ENCODE measurements at places on chromosomes 3 and 15.

DNA sequence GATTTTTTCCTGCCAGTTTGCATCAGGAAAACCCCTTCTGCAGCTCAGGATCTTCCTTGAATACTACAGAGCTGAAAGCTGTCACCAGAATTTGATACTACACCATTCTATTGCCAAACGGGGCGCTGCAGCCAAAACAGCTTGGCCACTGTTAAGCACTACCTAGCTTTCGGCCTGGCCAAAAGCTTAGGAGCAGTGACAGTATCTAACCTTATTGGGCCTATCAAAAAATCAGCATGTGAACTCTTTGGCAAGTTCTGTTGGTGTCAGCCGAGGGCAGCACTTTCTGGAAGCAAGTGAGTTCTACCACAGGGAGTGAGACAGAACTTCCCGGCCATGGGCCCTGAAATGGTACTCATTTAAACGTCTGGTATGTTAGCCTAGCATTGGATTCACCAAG, 16.1 kb upstream of the GYG1 start:
- DNase-seq: no peak

GRCh38 chr15:62999923-63000561, 42.5 kb upstream of the TPM1 start:
- DNase-seq: no peak

DNA sequence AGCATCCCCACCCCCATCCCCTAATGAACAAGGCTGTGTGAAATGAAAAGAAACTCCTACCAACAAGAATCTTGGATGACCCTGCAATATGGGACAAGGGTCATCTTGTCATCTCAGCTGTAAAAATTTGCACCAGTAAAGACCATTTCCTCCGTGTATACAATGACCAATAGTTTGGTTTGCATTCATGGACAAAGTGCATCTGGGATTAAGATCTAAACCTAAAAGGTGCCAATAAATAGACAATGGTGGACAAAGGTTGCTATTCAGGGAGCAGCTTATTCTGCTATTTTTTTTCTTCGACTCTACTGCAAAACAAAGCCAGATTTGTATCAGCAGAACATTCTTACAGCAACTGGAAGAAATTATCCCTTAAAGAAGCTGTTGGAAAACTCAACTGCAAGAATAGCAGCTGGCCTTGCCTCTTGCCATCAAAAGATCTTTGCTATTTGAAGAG, 8.0 kb downstream of the MGLL start:
- DNase-seq: no peak

- DNase-seq: no peak
Measured at GRCh38 chr3:73605412-73605811, 19.3 kb downstream of the PDZRN3 start.

GRCh38 chr3:101065962-101066361, 72.7 kb upstream of the ABI3BP start:
- no peak for DNase-seq

GRCh38 chr3:106184540-106185457, 316.0 kb upstream of the CBLB start:
- no peak for DNase-seq

DNA sequence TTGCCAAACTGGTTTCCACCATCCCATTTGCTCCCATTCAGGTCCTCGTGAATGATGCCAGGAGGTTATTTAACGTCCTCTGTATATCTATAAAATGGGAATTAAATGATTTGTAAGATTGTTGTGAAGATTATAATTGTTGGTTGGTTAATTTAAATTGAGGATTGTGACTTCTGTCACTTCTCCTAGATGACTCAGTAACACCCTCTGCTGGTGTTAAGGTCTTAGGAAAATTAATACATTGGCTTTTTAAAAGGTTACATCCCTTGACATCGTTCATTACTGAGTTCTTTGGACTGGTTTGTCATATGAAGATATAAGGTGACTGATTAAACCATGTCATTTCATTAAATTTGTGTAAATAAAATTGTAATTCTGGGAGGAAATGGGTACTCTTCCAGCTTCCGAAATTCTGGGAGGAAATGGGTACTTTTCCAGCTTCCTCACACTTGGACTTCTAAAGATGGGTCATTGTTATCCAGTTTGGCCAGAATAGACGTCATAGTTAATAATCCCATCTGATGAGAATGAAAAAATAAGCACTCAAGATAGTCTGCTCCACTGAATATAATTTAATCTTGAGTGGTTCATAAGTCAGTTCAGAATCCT, 33.3 kb upstream of the PAQR5 start:
- DNase-seq: no peak

- no peak for DNase-seq
Measured at GRCh38 chr3:152126260-152126659, 142.5 kb upstream of the MBNL1 start.

DNA sequence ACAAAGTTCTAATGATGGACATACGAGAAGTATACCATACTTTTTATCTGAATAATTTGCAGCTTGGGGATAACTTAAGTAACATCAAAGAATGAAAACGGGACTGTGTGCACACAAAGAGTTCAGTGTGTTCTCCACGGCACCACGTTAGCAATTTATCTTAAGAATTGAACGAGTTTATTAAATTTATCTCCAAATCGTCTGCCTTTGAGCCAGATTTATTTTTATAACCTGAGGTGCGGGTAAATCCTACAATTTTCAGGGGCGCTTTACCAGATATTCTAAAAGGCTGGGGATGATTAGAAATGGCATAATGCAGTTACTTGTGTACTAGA, 3.5 kb downstream of the CHD2 start:
- no peak for DNase-seq

DNA sequence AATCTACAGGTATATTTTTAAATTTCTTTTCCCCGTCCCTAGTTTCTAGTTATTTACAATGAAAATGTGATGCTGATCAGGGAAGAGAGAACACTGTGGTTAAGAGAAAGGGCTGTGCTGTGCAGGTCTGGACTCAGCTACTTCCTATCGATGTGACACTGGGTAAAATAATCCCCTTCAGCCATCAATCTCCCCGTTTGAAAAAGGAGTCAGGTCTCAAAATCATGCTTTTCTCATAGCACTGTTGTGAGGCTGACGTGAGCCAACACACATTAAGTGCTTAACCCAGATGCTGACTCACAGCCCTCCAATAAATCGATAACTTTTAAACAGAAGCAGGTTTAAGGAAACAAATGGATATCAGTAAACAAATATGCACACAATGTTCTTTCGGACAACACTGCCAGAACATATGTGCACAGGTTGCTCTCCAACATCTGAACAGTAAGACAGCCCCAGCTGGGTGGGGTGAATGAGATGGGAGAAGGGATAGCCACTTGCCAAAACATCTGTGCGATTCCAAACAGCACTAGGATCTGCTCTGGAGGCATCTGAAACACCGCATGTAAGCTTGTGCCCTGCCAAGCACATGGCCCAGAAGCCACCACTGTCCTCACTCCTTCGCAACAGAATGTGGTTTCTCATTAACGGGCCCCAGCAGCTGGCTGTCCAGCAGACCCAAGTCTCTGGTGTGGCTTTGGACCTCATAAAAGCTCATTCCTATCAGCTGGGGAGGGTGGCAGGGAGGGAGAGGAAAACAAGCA, 143.2 kb upstream of the PRICKLE2 start:
- no peak for DNase-seq

DNA sequence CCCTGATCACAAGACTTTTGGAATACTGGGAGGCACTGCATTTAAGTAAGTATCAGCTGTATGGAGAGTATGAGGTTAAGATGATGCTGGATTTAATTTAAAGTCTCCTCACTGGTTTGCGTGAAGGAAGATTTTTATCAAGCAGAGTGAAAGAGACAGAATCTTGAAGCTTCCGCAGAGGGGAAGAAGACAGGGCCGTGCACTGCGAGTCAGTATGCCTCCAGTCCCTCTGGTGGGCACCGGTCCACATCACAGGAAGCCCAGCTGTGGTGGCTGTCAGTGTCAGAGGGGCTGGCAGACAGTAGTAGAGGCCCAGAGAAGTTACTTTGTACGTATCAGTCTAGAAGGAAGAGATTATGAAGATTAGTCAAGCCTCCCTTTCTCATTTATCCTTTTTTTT, 379.0 kb upstream of the TPRG1 start:
- DNase-seq: no peak

- no peak for DNase-seq
Measured at GRCh38 chr3:64444490-64445108, 219.3 kb upstream of the PRICKLE2 start.

- no peak for DNase-seq
Measured at GRCh38 chr3:43707998-43708397, 17.3 kb downstream of the ABHD5 start.

DNA sequence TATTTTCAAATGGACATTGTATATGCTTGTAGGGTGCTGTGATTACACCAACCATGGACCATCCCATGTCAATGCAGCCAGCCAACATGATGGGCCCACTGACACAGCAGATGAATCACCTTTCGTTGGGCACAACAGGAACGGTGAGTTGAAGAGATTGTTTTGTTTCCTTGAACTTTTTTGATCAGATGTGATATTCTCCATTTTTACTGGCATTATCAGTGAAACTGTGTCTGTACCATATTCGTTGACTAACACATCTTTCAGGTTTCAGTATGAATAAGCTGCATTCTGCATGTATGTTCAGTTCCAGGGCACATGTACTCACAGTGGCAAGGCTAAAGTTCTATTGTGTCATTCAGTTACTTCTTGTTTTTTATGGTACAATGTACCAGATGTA, 655.2 kb downstream of the RBMS3 start:
- DNase-seq: no peak

GRCh38 chr3:38254872-38255271, 10.7 kb upstream of the SLC22A13 start:
- no peak for DNase-seq

DNA sequence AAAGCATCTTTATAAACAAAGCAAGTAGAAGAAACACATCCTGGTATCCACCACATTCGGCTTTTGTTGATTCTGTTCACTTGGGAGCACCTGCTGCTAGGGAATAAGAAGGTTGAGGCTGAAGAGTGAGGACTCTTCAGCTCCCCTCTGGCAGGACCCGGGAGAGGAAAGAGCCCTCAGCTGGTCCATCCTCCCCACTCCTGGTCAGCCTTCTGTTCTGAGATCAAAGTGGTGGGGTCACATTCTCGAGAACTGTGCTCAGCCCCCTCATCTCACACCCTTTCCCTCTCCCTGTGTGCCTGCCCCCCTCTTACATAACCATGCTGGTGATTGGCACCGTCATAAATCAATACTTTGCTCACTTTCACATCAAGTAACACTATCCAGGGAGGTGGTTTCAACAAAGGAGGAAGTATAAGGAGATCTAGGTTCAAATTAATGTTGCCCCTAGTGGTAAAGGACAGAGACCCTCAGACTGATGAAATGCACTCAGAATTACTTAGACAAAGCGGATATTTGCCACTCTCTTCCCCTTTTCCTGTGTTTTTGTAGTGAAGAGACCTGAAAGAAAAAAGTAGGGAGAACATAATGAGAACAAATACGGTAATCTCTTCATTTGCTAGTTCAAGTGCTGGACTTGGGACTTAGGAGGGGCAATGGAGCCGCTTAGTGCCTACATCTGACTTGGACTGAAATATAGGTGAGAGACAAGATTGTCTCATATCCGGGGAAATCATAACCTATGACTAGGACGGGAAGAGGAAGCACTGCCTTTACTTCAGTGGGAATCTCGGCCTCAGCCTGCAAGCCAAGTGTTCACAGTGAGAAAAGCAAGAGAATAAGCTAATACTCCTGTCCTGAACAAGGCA, at the start of gene NR1I2:
Gene NR1I2, plus strand, starts transcription at position 772 of the 869 bp plus-strand sequence.
- DNase-seq: no peak

GRCh38 chr3:74067296-74067695, 442.6 kb upstream of the PDZRN3 start:
- no peak for DNase-seq

- no peak for DNase-seq
Measured at GRCh38 chr15:71781179-71781964, 29.0 kb upstream of the NR2E3 start.
